GOT3 (cell line): ENCODE measurements at places on chromosomes 2 and 18.

DNA sequence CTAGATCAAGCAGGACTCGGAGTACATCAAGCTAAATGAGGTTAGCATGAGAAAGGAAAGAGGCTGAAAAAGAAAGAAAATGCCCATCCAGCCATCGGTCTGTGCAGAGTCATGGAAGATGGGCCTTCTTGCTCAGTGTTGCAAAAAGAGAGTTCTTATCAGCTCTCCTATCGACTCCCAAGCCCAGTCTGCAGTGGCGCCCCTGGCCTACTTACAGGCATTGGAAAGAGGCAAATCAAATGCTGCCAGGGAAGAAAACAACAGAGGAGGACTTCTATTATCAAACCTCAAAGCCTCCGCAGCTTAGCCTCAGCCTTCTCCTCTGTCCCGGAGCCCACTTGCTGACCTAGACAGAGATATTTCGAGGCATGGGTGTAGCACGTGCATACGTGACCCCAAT, 66.0 kb downstream of the CDH2 start:
- DNase-seq: no peak

DNA sequence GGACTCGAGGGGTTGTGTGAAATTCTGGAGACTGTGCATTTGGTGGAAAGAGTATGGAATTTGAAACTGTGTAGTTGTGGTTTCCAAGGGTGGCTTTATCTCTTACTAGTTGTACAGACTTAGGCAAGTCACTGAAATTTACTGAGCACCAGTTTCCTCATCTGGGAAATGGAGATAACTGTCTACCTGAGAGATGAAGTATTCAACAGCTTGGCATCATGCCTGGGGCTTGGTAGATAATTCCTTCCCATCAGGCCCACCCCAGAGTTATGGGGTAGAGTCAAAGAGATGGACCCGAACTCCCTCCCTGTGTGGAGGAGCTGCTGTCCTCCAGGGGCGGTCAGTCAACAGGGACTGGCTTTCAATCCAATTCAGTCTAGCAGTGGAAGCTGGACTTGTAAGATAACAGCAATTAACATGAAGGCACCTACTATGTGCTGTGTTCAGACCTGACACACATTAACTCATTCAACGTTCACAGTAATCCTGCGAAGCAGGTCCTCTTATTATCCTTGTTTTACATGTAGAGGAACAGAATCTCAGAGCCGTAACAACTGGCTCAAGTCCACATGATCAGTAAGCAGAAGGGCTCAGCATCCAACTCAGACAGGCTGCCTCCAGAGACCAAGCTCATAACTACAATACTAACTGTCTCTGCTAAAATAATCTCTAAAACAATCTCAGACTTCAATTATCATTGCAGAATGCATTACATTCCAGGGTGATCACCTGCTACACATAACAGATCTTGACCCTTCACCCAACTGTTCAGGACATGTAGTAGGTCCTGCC, 432.1 kb downstream of the LPIN1 start:
- DNase-seq: no peak

- DNase-seq: no peak
These were observed 37.4 kb upstream of the SLC39A10 start for GRCh38 chr2:195619590-195619989.

DNA sequence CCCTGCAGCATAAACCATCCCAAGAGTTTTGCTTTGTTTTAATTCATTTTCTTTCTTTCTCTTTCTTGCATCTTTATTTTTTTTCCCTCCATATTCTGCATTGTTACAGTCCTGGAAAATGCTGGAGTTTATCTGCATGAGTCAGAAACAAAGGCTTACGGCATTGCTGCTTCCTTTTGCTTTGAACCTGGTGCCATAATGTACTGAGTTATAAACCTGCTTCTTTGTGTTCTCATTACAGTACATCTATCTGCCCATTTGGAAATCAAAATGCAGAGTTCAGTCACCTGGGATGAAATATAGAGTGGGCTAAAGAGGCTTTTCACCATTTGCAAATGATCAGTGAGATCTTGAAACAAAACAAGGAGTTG, 1009.2 kb upstream of the FANCL start:
- DNase-seq: no peak

DNA sequence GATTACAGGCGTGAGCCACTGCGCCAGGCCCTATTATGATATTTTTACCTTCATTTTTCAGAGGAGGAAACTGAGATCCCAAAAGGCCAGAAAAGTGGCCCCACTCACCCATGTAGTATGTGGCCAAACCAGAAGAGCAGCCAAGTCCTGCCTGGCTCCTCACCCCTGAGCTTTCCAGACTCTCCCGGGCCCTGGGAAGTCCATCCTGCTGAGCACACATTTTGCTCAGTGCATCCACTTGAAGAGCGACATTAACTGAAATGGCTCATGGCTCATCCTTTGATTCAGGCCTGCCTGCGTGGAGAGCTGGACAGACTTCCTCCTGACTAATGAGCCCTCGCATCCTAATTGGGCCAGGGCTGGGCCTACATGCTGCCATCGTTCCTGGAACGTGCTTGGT, 9.5 kb upstream of the NGEF start:
- no peak for DNase-seq

DNA sequence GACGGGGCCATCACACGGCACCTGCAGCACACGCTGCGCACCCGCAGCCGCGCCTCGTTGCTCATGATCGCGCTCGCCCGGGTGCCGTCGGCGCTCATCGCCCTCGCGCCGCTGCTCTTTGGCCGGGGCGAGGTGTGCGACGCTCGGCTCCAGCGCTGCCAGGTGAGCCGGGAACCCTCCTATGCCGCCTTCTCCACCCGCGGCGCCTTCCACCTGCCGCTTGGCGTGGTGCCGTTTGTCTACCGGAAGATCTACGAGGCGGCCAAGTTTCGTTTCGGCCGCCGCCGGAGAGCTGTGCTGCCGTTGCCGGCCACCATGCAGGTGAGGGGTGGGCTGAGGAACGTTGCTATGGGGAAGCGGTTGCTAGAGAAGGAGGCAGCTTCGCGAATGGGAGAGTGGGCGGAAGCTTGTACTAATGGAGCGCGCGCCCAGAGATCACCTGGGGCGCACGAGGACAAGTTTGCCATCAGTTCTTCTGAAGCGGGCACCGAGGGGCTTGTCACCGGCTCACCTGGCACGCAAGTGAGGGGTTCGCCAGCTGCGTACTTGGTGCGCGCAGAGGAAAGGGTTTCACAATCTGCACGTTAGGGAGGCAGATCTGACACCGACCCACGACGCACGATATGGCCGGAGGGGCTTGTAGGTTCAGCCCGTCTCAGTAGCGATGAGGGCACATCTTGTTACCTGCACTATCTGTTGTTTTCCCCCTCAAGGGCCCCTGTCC, 45.6 kb downstream of the DDX18 start:
- no peak for DNase-seq

- DNase-seq: no peak
These were observed 24.5 kb upstream of the HPCAL1 start for GRCh38 chr2:10278029-10278762.

GRCh38 chr2:25853038-25853638, 25.1 kb downstream of the ASXL2 start:
- no peak for DNase-seq

DNA sequence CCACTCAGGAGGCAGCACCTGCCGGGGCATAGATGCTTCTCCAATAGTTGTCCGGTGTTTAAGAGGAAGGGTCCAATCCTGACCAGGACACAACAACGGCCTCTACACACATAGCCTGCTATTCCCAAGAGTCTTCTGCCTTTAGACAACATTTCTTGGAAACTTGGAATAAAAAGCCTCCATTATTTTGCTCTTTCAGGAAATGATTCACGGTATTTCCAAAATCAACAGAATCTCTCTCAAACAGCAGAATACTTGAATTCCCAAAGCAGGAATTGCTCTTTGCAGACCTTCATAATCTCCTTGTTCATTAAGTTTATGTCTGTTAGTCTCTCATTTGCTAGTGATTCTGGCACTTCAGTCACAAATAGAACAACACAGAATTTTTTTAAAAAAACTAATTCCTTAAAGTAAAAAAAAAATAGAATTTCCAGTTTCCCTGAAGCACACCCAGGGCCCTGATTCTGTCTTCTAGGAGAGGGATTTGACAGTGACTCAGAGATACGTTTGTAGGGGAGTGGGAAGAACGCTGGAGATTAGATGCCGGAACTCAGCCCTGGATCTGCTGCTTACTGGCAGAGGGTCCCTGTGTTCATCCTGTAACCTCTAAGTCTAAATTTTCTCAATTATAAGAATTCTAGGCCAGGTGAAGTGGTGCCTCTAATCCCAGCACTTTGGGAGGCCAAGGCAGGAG, 74.7 kb downstream of the NAB1 start:
- no peak for DNase-seq

- no peak for DNase-seq
These were observed 48.0 kb downstream of the RNF144A start for GRCh38 chr2:6965071-6965795.

DNA sequence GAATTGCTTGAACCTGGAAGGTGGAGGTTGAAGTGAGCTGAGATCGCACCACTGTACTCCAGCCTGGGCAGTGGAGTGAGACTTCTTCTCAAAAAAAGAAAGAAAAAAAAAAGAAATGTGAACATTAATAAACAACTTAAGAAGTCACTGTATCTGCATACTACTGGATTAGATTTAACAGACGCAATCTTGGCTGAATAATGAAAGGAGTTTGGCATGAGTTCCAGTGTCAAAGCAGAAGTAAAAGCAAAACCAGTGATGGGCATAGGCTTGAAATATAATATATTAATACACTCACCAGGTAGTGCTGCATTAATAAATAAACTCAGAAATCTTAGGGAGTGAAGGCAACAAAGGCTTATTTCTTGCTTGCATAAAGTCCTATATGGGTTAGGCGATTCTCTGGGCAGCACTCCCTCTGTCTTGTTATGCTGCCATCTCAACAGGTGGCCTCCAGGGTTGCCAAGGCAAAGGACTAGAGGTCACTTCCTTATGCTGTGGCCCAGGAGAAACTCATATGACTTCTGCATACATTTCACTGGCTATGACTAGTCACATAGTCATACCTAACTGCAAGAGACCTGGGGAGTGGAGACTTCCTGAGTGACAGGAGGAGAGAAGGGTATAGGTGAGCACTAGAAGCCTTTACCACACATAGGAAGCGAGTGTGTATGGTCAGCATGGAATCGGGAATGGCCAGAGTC, 296.2 kb upstream of the SPRED2 start:
- no peak for DNase-seq

DNA sequence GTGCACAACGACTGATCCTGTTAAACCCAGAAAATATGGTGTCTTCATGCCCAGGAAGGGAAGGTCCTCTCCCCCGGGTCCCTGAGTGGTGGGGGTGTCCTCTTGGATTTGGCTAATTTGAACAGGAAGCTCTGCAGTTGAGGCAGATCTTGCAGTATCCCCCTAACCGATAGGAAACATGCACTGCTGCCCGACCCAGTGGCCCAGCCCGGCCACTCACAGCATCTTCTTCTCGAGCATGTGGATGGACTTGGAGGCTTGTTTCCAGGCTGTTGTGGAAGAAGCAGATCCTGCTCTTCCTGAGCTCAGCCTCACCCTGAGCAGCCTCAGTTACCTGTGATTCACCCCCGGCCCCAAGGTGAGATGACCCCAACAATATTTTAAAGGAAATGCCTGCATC, 46.4 kb upstream of the ASB1 start:
- DNase-seq: no peak

DNA sequence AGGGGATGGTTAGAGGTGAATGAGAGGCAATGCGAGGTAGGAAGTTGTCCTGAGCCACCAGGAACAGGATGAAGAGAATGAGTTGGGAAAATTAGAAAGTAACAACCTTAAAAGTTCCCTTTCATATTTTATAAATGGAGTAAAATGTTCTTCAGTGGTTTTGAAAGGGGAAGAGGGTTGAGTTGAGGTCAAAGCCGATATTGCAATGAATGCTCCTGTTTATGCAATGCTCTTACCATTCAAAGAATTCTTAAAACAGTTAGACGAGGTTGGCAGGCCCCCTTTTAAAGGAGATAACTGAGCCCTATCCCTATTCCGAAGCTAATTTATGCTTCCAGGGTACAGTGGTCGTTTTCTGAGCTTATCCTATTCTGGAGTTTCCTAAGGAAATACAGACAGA, 2110.3 kb upstream of the CELF4 start:
- DNase-seq: no peak

GRCh38 chr18:34458410-34458977, 233.8 kb upstream of the NOL4 start:
- DNase-seq: no peak

DNA sequence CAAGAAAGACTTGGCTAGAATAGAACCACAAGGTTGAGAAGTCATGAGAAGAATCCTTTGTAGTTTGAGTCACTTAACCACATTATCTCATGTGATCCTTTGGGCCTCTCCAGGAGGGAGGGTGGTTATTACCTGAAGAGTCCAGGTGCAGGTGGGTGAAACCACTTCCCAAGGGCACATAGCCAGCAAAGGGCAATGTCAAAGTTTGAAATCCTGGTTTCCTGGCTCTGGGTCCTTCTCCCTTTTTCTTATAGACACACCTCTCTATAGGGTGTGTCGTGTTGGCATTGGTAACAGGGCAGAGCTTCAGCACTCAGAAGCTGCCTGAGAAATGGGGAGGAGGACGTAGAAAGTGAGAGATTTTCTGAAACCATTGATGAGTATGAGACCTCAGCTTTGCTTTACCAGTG, 137.9 kb downstream of the MGAT5 start:
- DNase-seq: no peak

DNA sequence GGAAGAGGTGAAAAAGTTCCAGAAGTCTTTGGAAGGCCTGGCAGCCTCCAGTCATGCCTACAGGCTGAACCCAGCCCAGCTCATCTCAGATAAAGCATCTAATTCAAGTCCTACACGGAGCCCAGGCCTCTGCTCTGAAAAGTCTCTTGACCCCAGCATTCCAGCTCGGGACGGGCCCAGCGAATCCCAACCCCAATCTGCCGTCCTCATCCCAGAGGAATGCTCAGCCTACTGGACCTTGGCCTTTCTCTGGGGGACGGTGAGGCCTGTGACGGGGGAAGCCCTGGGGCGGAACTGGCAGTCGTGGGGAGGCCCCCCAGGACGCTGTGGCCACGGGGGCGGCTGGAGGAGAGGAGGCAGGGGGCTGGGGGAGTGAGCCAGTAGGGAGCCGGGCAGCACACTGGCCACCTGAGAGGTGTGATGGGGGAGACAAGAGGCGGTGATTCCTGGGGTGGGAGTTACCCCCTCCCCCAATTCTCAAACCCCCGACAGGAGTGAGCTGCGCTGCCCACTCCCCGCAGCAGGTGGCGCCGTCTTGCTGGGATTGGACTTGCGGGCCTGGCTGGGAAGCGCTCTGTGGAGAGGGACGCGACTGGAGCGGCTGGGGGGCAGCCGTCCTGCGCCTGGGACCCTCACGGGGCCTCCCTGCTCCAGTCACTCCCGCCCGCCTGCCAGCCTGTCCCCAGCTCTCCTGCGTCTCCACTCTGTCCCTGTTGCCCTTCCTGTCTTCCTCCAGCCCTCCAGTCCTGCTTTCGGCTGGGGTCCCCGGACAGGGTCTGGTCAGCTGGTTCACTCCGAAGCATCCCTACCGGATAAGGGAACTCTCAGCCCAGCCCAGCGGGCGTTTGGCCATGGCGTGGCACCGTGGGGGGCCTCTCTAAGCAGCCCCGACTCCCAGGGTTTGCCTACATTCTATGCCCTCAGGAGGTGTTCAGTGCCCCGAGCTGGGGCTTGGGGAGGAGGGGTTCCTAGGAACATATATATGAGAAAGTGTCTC, 182.6 kb upstream of the HAAO start:
- no peak for DNase-seq
